T-helper 2 cell treated with Interferon-gamma antibody and Interleukin-4, amounts not matched to agents 5 μg/mL and 100 μg/mL, for 36 hours (primary cell): ENCODE measurements at places on chromosomes 1 and 21.

GRCh38 chr1:110579460-110579859 is 26.7 kb downstream of the KCNA2 start:
- no peak overlapping the region for H3K27ac ChIP-seq
- no peak overlapping the region for H3K4me3 ChIP-seq
- no peak for DNase-seq
- H3K27me3 ChIP-seq = peaks cover 34% of the 10 kb centered on the region
- no peaks in the 10 kb centered on the region for H3K4me1 ChIP-seq

- H3K27ac ChIP-seq = no peak overlapping the region
- DNase-seq = no peak
- H3K4me3 ChIP-seq = no peak overlapping the region
Observed at GRCh38 chr1:216923601-216924000, 200.4 kb upstream of the ESRRG start.

- no peak for DNase-seq
- no peaks in the 10 kb centered on the region for H3K36me3 ChIP-seq
- no peak overlapping the region for H3K27ac ChIP-seq
Observed at GRCh38 chr1:229030630-229031029, 240.3 kb upstream of the RAB4A start.

DNA sequence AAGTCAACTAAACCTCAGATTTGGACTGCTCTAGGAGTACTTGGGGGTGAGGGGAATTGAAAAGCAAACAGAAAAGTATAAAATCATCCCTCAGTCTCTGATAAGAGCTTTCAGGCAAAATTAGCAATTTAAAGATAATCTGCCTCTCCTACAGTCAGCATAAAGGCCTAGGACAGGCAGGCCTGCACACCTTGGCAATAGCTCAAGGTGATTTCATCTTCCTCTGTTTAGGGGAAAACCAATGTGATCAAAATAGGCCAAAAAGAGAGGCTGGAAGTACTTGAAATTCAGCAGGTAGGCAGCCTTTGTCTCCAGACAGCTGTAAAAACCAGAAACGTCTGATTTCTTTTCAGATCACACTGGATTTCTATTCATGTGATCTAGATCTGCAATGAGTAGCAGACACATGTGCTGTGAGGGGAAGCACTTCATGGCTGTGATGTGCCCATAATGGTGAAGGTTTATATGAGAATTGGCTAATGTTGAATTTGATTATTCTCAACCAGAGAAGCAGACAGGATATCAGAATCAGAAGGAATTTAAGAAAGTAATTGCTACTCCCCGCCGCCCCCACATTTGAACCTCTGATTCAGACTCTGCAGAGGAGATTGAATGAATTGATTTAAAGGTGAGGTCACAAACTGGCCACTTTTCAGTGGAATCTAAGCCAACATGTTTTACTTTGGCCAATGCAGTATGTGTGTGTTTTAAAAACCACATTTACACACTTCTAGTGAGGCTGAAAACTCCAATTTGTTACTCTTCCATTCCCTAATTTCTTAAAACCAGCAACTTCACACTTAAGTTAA is 45.8 kb upstream of the DNASE2B start:
- no peaks in the 10 kb centered on the region for H3K4me1 ChIP-seq
- peaks cover 2% of the 10 kb centered on the region for H3K27me3 ChIP-seq
- no peak overlapping the region for H3K4me3 ChIP-seq
- no peaks in the 10 kb centered on the region for H3K36me3 ChIP-seq
- DNase-seq = no peak
- H3K27ac ChIP-seq = no peak overlapping the region

- no peak overlapping the region for H3K27ac ChIP-seq
- H3K27me3 ChIP-seq = no peaks in the 10 kb centered on the region
- no peak overlapping the region for H3K4me3 ChIP-seq
Observed at GRCh38 chr1:17409391-17409811, 30.1 kb downstream of the RCC2 start.

GRCh38 chr1:184143449-184143848 is 91.9 kb downstream of the TSEN15 start:
- peaks cover 19% of the 10 kb centered on the region for H3K27me3 ChIP-seq
- H3K27ac ChIP-seq = no peak overlapping the region
- no peaks in the 10 kb centered on the region for H3K4me1 ChIP-seq

- H3K27me3 ChIP-seq = peaks cover 27% of the 10 kb centered on the region
- H3K27ac ChIP-seq = no peak overlapping the region
- peaks cover 3% of the 10 kb centered on the region for H3K4me1 ChIP-seq
- H3K4me3 ChIP-seq = no peak overlapping the region
Observed at GRCh38 chr1:209879539-209879938, 51.8 kb downstream of the UTP25 start.

DNA sequence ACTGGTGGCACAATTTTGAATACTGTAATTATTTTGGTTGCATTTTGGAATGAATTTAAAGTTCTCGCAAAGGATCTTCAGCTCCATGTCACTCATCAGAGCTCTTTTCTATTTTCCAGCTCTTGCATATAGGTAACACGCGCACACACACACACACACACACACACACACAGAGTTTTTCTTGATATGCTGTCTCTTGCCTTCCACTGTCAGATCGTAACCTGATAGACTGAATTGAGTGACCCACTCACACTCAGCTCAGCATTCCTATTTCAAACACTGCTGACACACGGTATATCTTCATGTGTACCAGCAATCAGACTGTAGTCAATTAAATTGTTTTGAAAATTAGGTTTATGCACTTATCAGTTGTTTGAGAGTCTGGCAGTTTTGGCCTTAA is 214.1 kb downstream of the PBX1 start:
- H3K4me1 ChIP-seq = no peaks in the 10 kb centered on the region
- no peak for DNase-seq
- H3K36me3 ChIP-seq = no peaks in the 10 kb centered on the region
- no peaks in the 10 kb centered on the region for H3K27me3 ChIP-seq
- no peak overlapping the region for H3K4me3 ChIP-seq

GRCh38 chr1:150021191-150021694 is 10.7 kb upstream of the OTUD7B start:
- no peak for DNase-seq
- peaks cover 15% of the 10 kb centered on the region for H3K27me3 ChIP-seq
- no peaks in the 10 kb centered on the region for H3K36me3 ChIP-seq
- no peaks in the 10 kb centered on the region for H3K4me1 ChIP-seq
- no peak overlapping the region for H3K4me3 ChIP-seq

GRCh38 chr1:36093929-36094328 is 5.2 kb downstream of the ADPRS start:
- no peak overlapping the region for H3K27ac ChIP-seq
- no peak overlapping the region for H3K4me3 ChIP-seq
- DNase-seq = no peak

DNA sequence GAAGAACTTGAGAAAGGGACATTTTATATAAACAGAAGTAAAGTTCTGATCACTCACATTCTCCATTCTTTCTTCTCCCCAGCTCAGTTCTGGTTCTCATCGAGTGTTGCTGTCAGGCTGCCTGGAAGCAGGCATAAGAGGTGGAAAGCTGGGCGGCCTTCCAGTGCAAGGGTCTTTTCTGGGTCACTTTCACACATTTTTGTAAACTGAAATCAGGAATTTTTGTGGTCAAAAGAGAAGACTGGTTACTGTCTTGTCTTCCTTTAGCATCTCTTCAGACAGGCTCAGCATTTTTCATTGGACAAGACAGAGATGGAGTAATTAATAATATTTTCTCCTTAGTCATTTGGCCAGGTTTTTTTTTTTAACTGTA is 93.7 kb downstream of the CTH start:
- no peak overlapping the region for H3K4me3 ChIP-seq
- no peak for DNase-seq
- peak overlapping the region; percentile 36 for H3K27ac ChIP-seq
- H3K27me3 ChIP-seq = peaks cover under 1% of the 10 kb centered on the region
- H3K4me1 ChIP-seq = peaks cover 3% of the 10 kb centered on the region

- peaks cover 12% of the 10 kb centered on the region for H3K4me1 ChIP-seq
- no peak overlapping the region for H3K4me3 ChIP-seq
- DNase-seq = no peak
- H3K27me3 ChIP-seq = no peaks in the 10 kb centered on the region
- peaks cover 4% of the 10 kb centered on the region for H3K36me3 ChIP-seq
- no peak overlapping the region for H3K27ac ChIP-seq
Observed at GRCh38 chr1:41784531-41785274, 134.0 kb downstream of the HIVEP3 start.

GRCh38 chr1:151888972-151889570 is 20.2 kb downstream of the THEM4 start:
- no peaks in the 10 kb centered on the region for H3K27me3 ChIP-seq
- H3K36me3 ChIP-seq = peaks cover 61% of the 10 kb centered on the region
- no peak overlapping the region for H3K27ac ChIP-seq
- no peak for DNase-seq

DNA sequence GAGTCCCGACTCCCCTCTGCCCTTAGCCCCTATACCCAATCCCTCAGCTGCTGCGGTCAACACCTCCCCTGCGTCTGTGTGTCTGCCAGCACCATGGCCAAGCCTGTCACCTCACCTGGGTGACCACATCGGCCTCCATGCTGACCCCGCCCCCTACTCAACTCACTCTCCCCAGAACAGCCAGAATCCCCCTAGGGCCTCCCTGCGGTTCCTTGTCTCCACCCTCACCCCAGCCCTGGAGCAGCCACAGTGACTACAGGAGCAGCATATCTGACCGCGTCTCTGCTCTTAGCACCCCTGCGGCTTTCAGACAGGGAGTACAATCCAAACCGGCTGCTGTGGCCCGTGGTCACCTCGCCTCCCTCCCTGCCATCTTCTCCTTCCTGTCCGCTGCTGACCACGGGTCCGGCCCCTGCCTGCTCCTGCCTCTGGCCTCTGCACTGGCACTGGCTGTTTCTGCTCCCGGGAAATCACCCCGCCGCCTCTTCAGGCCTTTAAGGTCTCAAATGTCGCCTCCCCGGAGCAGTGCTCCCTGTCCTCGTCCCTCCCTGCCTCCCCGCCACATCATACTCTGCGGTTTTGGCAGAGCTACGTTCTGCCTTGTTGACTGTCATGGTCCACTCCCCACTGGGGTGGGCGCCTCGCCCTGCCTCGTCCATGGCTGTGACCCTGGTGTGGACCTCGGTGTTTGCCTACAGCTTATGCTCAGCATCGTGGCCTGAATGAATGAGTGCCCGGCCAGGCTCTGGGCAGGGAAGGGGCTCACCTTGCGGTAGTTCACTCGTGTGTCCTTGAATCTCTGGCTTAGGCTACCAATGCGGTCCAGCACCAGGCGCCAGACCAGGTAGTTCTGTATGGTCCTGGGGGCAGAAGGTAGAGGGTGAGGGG is 11.1 kb downstream of the PRXL2B start:
- H3K4me3 ChIP-seq = no peak overlapping the region
- no peak for DNase-seq
- peaks cover 6% of the 10 kb centered on the region for H3K27me3 ChIP-seq
- H3K4me1 ChIP-seq = no peaks in the 10 kb centered on the region
